Neuronal stem cell (in vitro differentiated cells): ENCODE measurements at places on chromosomes 12 and 14.

GRCh38 chr12:80559766-80560165 lies 115.7 kb downstream of the PTPRQ start:
- no peaks in the 10 kb centered on the region for H3K4me1 ChIP-seq
- H3K36me3 ChIP-seq, result no peaks in the 10 kb centered on the region
- H3K4me3 ChIP-seq, result no peak overlapping the region
- no peak overlapping the region for H3K27ac ChIP-seq
- no peak for DNase-seq

GRCh38 chr12:51653431-51653830 lies 62.4 kb downstream of the SCN8A start:
- DNase-seq, result no peak
- no peak overlapping the region for H3K27ac ChIP-seq
- no peaks in the 10 kb centered on the region for H3K4me1 ChIP-seq
- no peak overlapping the region for H3K4me3 ChIP-seq
- H3K27me3 ChIP-seq, result no peaks in the 10 kb centered on the region
- H3K36me3 ChIP-seq, result no peaks in the 10 kb centered on the region

- peaks cover 2% of the 10 kb centered on the region for H3K36me3 ChIP-seq
- no peak overlapping the region for H3K4me3 ChIP-seq
- H3K27ac ChIP-seq, result peak overlapping the region; percentile 69
- H3K4me1 ChIP-seq, result no peaks in the 10 kb centered on the region
- no peaks in the 10 kb centered on the region for H3K27me3 ChIP-seq
These were observed 22.1 kb downstream of the MTHFD1 start for GRCh38 chr14:64410084-64410774.

DNA sequence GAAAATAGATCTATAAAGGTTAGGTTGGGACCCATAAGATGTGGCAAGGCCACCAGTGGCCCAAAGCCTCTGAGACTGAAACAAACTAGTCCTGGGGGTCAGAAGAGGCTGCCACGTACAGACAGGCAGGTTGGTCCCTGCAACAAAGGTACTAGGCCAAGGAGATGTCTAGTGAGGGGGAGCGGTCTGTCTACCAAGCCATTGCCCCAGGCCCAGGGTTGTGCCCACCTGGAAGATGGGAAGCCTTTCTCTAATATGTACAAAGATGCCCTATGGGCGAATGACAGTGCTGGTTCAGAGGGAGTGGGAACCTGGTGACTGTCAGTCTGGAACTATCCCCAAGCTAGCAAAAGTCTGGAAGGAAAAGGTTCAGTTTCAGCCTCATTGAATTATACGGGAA lies 233.2 kb downstream of the RBM19 start:
- no peak for DNase-seq
- H3K4me1 ChIP-seq, result peaks cover 8% of the 10 kb centered on the region
- no peak overlapping the region for H3K27ac ChIP-seq
- no peaks in the 10 kb centered on the region for H3K36me3 ChIP-seq
- no peaks in the 10 kb centered on the region for H3K27me3 ChIP-seq
- H3K4me3 ChIP-seq, result no peak overlapping the region
